Omental fat pad (tissue), 4 donors: ENCODE measurements at places on chromosomes 7 and 10. TPM values are rescaled to one million over a fixed set of nuclear protein-coding genes. Genes with fewer than 3 reads are reported as not detected.

MYPN gene
- total RNA-seq = not detected

MTPN gene
- 79.7 TPM for total RNA-seq

- DNase-seq = no peak
Observed at GRCh38 chr10:49081547-49082275, 33.6 kb downstream of the VSTM4 start.

- no peak for DNase-seq
Observed at GRCh38 chr7:148458263-148458662, 132.3 kb upstream of the C7orf33 start.

GRCh38 chr7:131021460-131021859, 287.5 kb upstream of the KLF14 start:
- no peak for DNase-seq

DNA sequence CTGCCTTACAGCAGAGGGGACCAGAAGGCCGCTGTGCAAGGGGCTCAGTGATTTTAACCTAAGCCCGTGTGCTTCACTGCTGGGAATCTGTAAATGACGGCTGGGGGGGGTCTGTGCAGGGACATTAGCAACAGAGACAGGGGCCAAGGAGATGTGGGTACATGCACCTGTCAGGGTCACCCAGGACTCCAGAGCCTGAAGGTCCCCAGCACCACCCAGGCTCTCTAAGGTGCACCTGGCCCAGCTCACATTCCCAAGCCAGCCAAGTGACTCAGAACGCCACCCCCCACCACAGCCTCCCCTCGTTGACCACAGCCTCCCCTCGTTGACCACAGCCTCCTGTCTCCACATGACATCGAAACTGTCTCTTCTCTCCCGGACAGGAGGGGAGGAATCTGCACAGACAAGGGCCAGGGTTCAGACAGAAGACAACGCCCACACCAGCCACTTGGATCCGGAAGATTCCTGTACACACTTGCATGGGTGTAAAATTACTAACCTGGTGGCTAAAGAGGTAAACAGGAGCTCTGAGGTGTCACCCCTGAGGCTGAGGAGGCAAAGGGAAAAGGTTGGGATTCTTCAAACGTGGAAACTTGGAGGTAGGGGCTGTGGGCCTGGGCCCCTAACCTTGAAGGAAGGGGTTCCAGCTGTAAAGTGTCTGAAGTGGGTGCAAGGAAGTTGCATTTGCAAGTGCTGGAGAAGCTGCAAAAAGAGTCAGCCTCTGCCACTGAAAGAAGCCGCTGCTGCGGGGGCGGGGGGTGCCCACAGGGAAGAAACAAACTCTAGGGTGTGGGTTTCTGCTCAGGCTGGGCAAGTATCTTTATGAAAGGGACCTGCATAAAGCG, 27.0 kb downstream of the CALML3 start:
- DNase-seq = no peak

DNA sequence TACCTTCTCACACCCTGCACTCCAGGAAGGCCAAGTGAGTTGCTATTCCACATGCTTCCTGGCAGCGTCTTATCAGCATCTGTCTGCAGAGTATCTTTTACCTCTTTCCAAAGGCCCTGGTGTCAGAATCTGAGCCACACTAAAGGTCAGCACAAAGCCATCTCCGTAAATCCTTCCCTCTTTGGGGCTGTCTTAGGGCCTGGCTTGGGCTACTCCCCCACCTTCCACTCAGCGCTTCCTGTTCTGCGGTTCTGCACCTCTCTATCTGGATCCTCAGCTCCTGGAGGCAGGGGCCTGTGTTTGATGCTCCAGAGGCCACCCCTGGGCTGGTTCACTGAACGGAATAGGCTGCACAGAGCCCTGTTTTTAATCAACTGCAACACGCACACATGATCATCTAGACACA, 334.8 kb upstream of the GALNT17 start:
- no peak for DNase-seq

- DNase-seq = no peak
Observed at GRCh38 chr10:84924131-84924530, 595.7 kb downstream of the CCSER2 start.

GRCh38 chr10:80633383-80633860, 95.7 kb downstream of the SH2D4B start:
- DNase-seq = no peak

- no peak for DNase-seq
Observed at GRCh38 chr7:6186577-6186976, 85.8 kb downstream of the CYTH3 start.

DNA sequence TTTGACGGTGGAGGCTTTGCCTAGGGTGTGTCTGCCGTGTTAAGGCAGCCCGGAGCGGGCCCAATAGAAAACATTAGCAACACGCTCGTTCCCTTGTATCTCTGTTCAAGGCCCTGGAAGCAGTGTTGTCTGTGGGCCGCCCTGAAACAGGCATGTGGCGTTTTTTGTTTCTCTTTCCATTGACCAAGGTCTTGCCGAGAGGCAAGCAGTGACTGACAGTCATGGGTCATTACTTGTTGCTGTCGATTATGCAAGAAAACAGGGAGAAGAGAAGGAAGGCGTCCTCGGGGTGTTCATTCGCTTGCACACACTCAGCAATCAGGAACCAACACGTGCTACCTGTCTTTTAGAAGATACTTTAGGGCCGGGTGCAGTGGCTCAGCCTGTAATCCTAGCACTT, 92.5 kb downstream of the EZH2 start:
- no peak for DNase-seq

GRCh38 chr10:43354330-43354635, 17.2 kb upstream of the FXYD4 start:
- no peak for DNase-seq
